Activated B cell treated with CpG ODN at 0.5 μM for 24 hours (primary cell): ENCODE measurements at places on chromosomes 6 and 20. TPM values are rescaled to one million over a fixed set of nuclear protein-coding genes. Genes with fewer than 3 reads are reported as not detected.
A peak's percentile ranks its signal among the peaks of the same experiment; 100 is the strongest.

DNA sequence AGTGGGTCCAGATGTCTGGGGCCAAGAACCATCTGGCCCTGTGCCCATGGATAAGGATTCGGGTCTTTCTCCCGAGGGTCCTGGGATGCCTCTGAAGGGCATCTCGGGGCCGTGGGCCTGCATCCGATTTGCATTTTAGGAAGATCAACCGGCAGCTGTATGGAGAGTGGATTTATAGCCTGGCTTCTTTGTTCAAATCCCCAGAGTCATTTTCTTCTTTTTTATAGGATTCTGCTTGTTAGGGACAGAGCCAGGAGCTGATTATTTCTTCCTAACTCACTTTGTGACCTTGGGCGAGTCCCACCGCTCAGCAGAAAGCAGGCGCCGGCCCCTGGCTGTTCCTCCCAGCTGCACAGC lies 52.9 kb upstream of the APCDD1L start:
- peaks cover 27% of the 10 kb centered on the region for H3K27me3 ChIP-seq
- no peak overlapping the region for H3K27ac ChIP-seq
- no peak overlapping the region for H3K4me3 ChIP-seq
- no peaks in the 10 kb centered on the region for H3K36me3 ChIP-seq
- DNase-seq, result no peak

GRCh38 chr20:59063358-59064213 lies 21.0 kb upstream of the PRELID3B start:
- DNase-seq, result no peak
- H3K36me3 ChIP-seq, result no peaks in the 10 kb centered on the region
- peaks cover 15% of the 10 kb centered on the region for H3K27me3 ChIP-seq
- H3K4me3 ChIP-seq, result no peak overlapping the region
- no peak overlapping the region for H3K27ac ChIP-seq

DNA sequence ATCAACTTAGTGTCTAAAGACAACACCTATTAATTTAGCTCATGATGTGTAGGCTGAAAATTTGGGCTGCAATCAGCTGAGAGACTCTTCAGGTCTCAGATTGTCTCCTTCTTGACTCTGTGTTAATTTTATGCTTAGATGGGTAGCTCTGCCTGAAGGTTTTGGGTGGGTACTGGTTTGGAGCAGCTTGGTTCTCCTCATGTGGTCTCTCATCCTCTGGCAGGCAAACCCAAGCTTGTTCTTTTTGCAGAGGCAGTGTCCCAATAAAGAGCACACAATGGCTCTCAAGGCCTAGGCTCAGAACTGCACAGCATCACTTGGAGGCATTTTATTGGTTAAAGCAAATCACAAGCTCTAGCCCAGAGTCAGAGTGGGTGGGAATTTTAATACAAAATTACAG lies 280.6 kb downstream of the BTBD3 start:
- no peak overlapping the region for H3K4me3 ChIP-seq
- DNase-seq, result no peak
- H3K4me1 ChIP-seq, result no peaks in the 10 kb centered on the region
- no peaks in the 10 kb centered on the region for H3K36me3 ChIP-seq
- H3K27me3 ChIP-seq, result no peaks in the 10 kb centered on the region

DNA sequence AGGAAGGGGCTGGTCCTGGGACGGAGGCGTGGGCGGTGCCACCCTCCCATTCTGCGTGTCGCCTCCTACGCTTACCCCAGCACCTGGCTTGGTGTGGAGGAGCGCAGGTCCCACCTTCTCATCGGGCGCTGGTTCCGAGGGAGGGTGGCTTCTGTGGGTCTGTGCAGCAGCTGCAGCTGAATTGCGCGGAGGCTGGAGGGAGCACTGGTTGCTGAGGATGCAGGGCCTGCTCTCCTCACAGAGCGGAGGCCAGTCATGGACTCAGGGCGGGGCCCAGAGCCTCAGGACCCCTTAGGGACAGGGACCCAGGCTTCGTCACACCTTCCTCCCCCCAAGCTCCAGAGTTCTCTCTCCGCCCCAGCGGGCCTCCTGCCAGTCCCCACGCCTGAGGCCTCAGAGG lies 127.8 kb upstream of the MAP3K4 start:
- no peak overlapping the region for H3K27ac ChIP-seq
- H3K27me3 ChIP-seq, result no peaks in the 10 kb centered on the region
- no peak for DNase-seq
- H3K4me3 ChIP-seq, result no peak overlapping the region

DNA sequence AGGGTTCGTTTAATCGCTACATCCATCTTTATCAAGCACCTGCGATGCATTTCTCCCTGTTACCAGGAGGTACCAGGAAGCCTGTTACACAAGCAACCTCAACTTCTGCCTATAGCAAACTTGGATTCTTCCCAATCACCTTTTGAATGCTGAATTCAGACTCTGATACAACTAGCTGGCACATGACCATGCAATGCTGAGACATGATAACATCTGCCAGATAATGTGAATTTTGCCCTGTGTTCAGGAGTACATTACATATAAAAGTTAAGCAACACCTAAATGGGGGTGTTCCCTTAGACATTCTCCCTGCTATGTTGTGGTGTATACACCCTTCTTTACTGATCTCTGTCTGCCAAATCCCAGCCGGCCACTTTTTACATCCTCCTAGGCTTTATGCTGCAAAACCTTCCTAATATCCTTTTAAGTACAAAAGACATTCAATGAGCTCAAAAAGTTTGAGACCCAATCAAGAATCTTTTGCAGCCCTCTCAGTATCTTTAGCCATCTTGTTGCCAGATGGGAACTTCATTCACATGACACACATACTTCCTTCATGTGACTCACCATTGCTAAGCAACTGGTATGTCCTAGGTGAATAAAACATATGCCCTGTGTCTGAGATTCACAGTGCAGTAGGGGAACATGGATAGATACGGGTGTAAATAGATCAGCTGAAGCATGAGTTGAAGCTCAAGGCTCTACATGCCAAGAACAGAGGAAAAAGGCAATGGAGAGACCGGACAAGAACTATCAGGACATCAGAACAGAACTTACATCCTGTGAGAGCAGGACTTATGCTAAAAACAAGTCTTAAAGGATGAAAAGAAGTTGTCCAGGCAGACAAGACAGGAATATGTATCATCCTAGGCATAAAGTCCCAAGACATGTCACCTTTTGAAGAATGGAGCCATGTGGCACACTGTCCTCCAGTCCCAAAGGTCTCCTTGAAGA lies 84.3 kb downstream of the ZHX3 start:
- peaks cover 26% of the 10 kb centered on the region for H3K4me1 ChIP-seq
- H3K27ac ChIP-seq, result peak overlapping the region; percentile 36
- H3K27me3 ChIP-seq, result no peaks in the 10 kb centered on the region
- H3K4me3 ChIP-seq, result no peak overlapping the region

GRCh38 chr6:154768280-154768679 lies 35.1 kb downstream of the SCAF8 start:
- no peaks in the 10 kb centered on the region for H3K27me3 ChIP-seq
- H3K4me1 ChIP-seq, result peaks cover 78% of the 10 kb centered on the region
- DNase-seq, result no peak
- no peak overlapping the region for H3K4me3 ChIP-seq

- no peak overlapping the region for H3K27ac ChIP-seq
- DNase-seq, result no peak
- H3K27me3 ChIP-seq, result no peaks in the 10 kb centered on the region
- peaks cover 21% of the 10 kb centered on the region for H3K4me1 ChIP-seq
These were observed 29.6 kb downstream of the RRBP1 start for GRCh38 chr20:17652411-17652810.

GRCh38 chr20:51356871-51357270 lies 185.6 kb downstream of the NFATC2 start:
- no peak overlapping the region for H3K27ac ChIP-seq
- peaks cover 14% of the 10 kb centered on the region for H3K27me3 ChIP-seq
- no peaks in the 10 kb centered on the region for H3K4me1 ChIP-seq
- H3K4me3 ChIP-seq, result no peak overlapping the region
- H3K36me3 ChIP-seq, result no peaks in the 10 kb centered on the region

- no peaks in the 10 kb centered on the region for H3K36me3 ChIP-seq
- H3K27me3 ChIP-seq, result no peaks in the 10 kb centered on the region
- H3K4me1 ChIP-seq, result peaks cover 7% of the 10 kb centered on the region
- H3K4me3 ChIP-seq, result no peak overlapping the region
- H3K27ac ChIP-seq, result no peak overlapping the region
These were observed 188.3 kb downstream of the SASH1 start for GRCh38 chr6:148530976-148531375.

GRCh38 chr20:23332467-23332866 lies 18.1 kb upstream of the NXT1 start:
- DNase-seq, result no peak
- H3K36me3 ChIP-seq, result no peaks in the 10 kb centered on the region
- no peak overlapping the region for H3K4me3 ChIP-seq

- no peaks in the 10 kb centered on the region for H3K27me3 ChIP-seq
- H3K27ac ChIP-seq, result no peak overlapping the region
- peaks cover 13% of the 10 kb centered on the region for H3K4me1 ChIP-seq
These were observed 165.1 kb downstream of the RALGAPA2 start for GRCh38 chr20:20547221-20547875.

DNA sequence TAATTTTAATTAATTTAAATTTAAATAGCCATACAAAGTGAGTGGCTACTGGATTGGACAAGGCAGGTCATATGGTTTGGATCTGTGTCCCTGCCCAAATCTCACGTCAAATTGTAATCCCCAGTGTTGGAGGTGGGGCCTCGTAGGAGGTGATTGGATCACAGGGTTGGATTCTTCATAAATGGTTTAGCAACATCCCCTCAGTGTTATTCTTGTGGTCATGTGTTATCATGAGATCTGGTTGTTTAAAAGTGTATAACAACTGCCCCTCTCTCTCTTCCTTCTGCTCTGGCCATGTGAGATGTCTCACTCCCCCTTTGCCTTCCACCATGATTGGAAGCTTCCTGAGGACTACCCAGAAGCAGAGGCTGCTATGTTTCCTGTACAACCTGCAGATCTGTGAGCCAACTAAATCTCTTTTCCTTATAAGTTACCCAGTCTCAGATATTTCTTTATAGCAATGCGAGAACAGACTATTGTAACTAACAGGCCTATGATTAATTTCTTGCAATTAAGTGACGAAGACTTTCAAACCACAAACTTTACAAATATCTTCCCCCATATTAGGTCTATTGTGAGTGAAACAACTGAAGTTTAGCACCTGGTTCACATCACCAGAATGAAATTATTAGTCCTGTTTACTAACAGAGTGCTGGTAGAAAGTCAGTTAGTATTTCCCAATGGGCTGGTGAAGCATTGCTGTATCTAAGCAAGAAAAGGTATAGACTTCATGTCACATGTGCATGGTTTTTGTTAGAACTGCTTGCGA lies 60.0 kb upstream of the TNFAIP3 start:
- no peak for DNase-seq
- no peaks in the 10 kb centered on the region for H3K27me3 ChIP-seq
- H3K4me3 ChIP-seq, result no peak overlapping the region
- peaks cover 22% of the 10 kb centered on the region for H3K4me1 ChIP-seq
- H3K36me3 ChIP-seq, result no peaks in the 10 kb centered on the region
- no peak overlapping the region for H3K27ac ChIP-seq

- H3K27me3 ChIP-seq, result no peaks in the 10 kb centered on the region
- no peak for DNase-seq
- no peaks in the 10 kb centered on the region for H3K4me1 ChIP-seq
- no peaks in the 10 kb centered on the region for H3K36me3 ChIP-seq
- no peak overlapping the region for H3K4me3 ChIP-seq
- H3K27ac ChIP-seq, result no peak overlapping the region
These were observed 55.7 kb upstream of the BMP5 start for GRCh38 chr6:55931101-55931500.

DNA sequence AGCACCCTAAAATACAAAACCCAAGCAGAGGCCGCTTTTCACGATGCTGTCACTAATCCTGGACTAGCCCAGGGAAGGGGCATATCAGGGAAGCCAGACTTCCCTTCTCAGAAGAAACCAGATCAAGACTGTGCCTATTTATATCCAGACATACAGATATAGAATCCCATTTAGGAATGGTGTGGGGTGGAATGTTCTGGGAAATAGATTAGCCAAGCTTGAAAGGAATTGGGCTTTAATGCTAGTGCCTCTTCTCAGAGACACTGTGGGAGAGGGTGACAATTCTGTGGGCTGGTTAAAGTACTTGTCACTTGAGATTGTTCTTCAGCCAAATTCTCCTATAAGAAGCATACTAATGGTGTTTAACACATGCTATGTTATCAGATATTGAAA lies 45.5 kb downstream of the SNAP25 start:
- no peaks in the 10 kb centered on the region for H3K36me3 ChIP-seq
- no peak overlapping the region for H3K4me3 ChIP-seq
- H3K27me3 ChIP-seq, result peaks cover 2% of the 10 kb centered on the region
- no peak overlapping the region for H3K27ac ChIP-seq

- no peak for DNase-seq
- H3K27ac ChIP-seq, result no peak overlapping the region
- no peaks in the 10 kb centered on the region for H3K4me1 ChIP-seq
These were observed 21.4 kb downstream of the ADRM1 start for GRCh38 chr20:62323980-62324906.

DNA sequence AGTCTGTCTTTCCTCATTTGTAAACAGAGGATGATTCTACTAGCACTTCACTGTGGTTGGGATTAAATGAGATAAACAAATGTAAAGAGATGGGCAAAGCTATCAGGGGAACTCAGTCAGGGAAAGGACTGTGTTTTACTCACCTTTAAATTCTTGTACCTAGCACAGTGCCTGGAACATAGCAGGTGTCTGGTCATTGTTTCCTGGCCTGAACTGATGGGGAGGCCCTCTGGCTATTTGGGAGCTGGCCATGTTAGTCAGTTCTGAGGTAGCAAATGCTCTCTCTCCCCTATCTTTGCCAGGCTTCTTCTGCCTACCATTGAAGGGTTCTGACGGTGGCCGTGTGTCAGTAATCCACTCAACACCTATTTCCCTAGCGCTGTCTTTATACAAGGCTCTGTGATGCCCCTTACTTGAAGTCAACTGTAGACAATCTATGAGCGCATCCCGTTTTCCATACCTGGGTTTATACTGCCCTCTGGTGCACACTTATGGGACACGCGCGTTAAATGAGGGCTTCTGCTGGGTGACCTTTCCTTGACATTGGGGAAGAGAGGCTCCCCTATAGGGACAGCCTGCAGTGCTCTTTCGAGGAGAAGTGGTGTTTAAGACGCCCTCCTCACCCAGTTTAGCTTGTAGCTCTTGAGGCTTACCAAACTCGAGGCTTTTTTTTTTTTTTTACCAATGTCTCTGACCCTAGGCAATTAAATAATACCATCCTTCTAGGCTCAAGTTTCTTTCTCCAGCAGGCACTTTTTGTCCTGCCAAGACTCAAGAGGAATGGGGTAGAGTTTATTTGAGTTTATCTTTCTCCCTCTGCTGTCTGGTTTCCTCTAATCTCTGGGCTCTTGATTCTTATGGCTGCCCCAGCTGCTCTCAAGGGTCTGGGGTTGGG lies 4.0 kb upstream of the SPATS1 start:
- H3K4me3 ChIP-seq, result no peak overlapping the region
- peaks cover 22% of the 10 kb centered on the region for H3K27me3 ChIP-seq

The BCKDHB gene
- total RNA-seq, result 16.6 and 17.0 TPM in 2 replicates

The PSORS1C2 gene
- not detected in 2 replicates for total RNA-seq

The EFCAB8 gene
- 0.71 TPM in 2 replicates for total RNA-seq

The XKR7 gene
- 0.04 and 0.12 TPM in 2 replicates for total RNA-seq

The CGA gene
- not detected in 2 replicates for total RNA-seq

The PSMB1 gene
- 163 and 168 TPM in 2 replicates for total RNA-seq

The CDH4 gene
- total RNA-seq, result not detected in 2 replicates

The DZANK1 gene
- total RNA-seq, result 5.3 and 6.0 TPM in 2 replicates
